ENCODE measurements at places on chromosomes 11 and 22. TPM values are rescaled to one million over a fixed set of nuclear protein-coding genes. Genes with fewer than 3 reads are reported as not detected.

DNA sequence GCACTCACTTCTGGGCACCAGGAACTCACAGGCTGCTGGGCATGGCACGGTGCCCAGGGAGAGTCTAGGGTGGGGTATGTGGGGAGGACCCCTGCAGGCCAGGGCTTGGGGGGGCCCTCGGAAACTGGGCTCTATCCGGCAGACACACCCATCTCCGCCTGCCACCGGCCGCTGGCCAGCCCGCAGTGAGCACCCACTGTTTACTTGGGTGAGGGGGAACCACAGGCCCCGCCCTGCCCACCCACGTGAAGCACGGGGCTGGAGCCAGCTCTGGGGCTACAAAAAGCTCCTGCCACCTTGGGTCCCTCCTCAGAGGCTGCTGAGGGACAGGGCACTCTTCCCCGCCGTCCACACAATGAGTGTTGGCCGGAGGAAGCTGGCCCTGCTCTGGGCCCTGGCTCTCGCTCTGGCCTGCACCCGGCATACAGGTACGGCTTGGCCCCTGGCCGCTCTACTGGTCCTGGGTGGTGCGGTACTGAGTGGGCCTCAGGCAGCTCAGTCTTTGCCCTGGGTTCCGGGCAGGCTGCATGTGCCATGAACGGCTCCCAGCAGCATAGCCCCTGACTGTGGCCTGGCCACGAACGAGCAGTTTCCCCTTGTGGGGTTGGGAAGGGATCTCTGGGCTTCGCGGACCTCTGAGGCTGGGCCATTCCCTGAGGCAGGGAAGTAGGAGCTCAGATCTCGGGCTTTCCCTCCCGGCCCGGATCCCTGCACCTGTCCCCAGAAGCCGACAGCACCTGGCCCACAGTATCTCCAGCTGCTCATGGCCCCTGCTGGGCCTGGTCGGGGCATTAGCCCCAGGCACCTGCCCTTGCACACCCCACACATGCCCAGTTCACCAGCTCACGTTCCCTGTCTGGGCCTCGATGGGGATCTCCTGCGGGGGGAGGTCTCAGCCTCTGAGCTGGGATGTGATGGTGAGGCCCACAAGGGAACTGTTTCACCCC lies at the start of gene MUC5AC:
Gene MUC5AC, plus strand, starts transcription at position 309 of the 947 bp plus-strand sequence. Its CDS starts 47 bp downstream, at position 356.
- DNase-seq: no peak

GRCh38 chr22:48496226-48496845 lies 1331.3 kb downstream of the BRD1 start:
- DNase-seq: no peak

GRCh38 chr11:78192911-78193351 lies 4.2 kb downstream of the USP35 start:
- DNase-seq: no peak

DNA sequence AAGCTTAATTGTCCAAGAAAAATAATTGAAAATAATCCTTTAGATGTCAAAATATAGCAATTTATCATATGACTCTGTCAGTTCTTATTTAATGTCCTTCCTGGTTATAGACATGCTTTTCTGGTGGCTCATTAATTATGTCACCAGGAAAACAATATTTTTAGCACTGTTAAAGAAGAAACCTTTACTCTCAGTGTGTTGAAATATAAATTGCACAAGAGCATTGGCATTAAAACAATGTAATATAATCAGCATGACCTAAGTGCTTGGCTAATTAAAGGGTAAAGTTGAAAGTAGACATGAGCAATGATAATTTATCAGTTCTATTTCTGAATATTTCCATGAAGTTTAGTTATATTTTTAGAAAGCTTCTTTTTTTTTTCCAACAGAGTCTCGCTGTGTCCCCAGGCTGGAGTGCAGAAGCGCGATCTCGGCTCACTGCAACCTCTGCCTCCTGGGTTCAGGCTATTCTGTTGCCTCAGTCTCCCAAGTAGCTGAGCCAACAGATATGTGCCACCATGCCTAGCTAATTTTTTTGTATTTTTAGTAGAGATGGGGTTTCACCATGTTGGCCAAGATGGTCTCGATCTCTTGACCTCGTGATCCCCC lies 232.3 kb downstream of the JRKL start:
- DNase-seq: no peak

- DNase-seq: no peak
These were observed 6.0 kb downstream of the RNF169 start for GRCh38 chr11:74754507-74755252.

GRCh38 chr11:60680455-60681119 lies 18.8 kb upstream of the MS4A8 start:
- no peak for DNase-seq

GRCh38 chr11:57394203-57394965 lies 3.9 kb upstream of the PRG2 start:
- DNase-seq: no peak

DNA sequence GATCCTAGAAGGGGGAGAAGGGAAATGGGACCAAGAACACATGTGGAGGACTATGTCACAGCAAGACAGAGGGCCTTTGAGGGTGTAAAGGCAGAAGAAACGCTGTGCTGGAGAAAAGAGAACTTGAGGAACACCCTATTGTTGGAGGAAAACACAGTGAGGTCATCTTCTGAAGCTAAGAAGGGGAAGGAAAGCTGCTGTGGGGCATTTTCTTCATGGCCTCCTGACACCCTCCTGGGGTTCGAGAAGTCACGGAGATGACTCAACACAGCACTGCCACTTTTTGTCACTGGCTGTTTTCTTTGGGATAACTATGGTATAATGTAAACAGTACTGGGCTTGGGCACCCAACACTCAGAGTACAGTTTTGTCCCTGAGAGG lies 492.6 kb upstream of the CADM1 start:
- DNase-seq: no peak

Gene TST
- total RNA-seq: 6.0 TPM

Gene GPR83
- total RNA-seq: 0.11 TPM

DNA sequence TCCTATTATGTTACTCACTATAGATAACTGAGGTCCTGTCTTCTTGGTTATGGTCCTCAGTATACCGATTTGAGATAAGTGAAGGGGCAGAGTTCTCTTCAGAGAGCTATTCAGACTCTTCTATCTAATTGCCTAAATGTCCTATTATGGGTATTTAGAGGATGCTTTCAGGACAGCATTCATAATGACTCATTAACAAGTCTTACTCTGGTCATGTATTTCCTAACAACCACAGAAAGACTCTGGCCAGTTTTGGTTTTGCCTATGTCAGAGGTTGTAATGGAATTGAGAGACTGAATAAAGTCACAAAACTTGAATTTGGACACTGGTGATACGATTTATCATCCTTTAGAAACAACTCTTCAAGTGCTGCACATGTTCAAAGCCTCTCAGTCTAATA lies 1233.0 kb downstream of the JRKL start:
- no peak for DNase-seq

DNA sequence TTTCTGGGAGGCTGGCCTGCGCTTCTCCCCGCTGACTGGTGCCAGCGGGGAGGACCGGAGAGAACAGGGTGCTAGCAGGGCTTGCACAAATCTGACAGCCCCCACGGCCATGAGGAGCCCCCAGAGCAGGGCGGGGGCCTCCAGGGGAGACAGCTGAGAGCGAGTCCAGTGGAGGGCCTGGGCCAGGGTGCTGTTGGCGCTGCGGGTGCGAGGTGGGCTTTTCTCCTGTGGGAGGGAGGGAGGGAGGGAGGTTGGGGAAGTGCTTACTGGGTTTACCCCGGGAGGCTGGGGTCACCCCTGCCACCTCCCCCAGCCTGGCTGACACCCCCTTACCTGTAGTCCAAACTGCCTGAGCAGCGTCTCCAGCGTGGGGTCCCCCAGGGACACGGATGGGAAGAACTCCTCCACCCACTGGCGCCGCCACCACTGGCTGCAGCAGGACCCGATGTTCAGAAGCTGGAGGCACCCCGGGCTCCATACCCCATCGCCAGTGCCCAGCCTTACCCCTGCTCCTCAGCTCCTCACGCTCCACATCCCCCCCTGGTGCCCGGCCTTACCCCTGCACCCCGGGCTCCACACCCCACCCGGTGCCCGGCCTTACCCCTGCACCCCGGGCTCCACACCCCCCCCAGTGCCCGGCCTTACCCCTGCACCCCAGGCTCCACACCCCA lies 3.9 kb downstream of the LMF2 start:
- DNase-seq: peak; percentile 68

DNA sequence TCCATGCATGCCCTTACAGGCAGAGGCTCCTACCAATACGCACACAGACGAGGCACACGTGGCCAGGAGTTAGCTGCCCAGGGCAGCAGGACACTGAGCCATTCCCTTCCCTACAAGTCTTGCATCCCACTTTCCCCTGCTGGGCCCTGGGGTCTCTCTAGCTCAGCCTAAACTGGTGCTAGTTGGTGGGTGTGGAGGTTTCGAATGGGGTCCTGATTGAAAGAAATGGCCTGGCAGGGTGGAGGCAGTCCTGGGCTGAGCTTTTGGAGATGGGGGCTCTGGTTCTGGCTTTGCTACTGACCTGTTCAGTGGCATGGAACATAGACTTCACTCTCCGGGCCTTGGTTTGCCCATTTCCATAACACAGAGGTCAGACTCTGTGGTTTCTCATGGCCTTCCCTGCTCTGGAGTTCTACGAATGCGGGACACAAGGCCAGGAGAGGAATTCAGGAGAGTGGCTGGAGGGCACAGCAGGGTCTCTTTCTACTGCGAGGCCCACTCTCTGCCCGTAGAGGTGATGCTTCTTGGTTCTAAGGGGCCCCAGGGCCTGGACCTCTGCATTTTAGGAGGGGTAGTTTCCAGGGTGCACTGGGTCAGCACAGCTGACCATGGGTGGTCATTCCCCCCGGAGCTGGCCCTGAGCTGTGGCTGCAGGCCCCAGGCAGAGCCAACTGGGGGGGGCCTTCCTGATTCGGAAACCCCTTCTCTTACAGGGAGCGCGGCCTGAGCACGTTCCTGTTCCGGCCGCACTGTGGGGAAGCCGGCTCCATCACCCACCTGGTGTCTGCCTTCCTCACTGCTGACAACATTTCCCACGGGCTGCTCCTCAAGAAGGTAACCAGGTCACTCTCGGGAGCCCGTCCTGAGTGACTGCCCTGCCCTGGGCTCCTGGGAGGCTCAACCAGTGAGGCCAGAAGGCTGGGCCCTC lies 40.0 kb downstream of the RNF141 start:
- DNase-seq: no peak

Gene APLNR
- not detected for total RNA-seq

DNA sequence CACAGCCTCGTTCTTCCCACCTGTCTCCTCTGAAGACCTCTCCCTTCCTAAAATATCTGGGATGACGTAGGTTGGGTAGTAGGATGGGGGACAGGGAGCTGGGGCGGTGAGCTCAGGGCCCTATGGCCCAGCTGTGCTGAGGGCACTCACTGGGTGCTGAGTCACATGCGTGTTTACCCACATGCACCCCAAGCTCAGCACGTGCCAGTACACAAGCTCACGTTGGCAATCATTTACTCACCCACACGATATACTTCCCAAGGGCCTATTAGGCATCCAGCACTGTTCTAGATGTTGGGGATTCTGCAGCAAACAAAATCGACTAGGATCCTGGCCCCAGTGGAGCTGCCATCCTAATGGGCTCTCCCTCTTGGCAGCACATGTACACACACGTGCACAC lies 28.7 kb downstream of the ARAP1 start:
- DNase-seq: no peak

- no peak for DNase-seq
These were observed 4.3 kb upstream of the TMEM132A start for GRCh38 chr11:60919956-60920355.

GRCh38 chr22:19632668-19633148 lies 81.6 kb upstream of the SEPTIN5 start:
- DNase-seq: no peak

DNA sequence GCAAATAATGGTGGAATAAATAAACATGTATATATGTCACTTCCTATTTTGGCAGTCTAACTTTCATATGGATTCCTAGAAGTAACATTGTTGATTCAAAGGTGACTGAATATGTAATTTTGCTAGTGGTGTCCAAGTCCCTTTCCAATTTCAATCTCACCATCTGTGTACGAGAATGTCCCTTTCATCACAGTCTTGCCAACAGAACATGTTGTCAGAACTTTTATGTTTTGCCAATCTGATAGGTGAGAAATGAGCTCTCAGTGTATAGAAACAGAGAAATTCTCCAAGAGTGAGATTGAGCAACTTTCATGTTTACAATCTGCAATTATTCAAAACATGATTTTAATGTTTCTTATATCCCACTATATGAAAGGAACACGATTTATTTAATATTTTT lies 167.5 kb downstream of the CNTN5 start:
- DNase-seq: no peak

DNA sequence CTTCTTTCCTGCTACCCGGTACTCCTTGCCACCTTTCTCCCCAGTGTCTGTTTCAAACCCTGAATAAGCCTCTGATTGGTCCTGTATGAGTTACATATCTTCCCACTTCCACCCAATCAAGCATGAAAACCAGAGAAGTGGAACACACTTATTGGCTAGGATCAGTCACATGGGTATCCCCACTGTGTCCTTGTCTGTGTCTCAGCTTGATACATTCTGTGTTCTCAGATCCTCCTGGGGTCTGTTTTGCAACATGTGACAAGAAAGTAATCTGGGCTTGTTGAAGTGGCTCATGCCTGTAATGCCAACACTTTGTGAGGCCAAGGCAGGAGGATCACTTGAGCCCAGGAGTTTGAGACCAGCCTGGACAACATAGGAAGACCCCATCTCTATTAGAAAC lies 23.9 kb downstream of the MCHR1 start:
- DNase-seq: peak; percentile 47

- DNase-seq: peak; percentile 88
These were observed 69.4 kb downstream of the OSBP2 start for GRCh38 chr22:30763815-30764673.

GRCh38 chr11:70420496-70420895 lies 22.2 kb downstream of the CTTN start:
- DNase-seq: no peak

Gene SART1
- 23.1 TPM for total RNA-seq

Gene OSM
- not detected for total RNA-seq

DNA sequence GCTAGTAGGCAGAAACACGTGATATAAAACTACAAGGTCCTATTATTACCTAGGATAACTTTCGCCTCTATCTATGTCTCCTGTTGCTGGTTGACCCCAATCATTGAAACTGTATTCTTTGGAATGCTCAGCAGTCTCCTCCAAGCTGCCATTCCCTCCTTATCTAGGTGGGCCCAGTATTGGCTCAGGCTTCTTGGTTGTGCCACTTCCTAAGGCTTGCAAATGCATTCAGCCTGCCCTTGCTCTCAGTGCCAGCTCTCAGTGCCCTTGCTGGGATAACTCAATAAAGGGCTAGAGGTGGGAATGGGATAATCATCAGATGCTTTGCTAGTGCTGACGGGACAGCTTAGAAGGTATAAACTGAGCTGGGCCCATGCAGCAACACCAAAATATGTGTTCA lies 13.6 kb downstream of the CD44 start:
- no peak for DNase-seq

DNA sequence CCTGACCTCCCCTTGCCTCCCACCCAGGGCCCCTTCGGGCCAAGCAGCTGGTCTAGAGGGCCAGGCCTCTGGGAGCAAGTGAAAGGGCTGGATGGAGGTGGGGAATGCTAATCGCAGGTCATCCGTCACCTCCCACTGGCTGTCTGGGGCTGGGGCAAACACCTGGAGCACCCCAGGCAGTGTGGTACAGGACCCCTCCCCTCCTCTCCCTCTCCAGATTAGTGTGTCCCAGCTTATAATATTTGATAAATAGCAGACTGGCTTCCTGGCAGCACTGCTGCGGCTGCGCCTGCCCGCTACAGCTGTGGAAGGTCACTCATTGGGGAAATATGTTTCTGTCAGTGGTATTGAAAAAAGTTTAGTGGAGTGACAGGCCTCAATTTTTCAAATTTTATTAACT lies 90.7 kb upstream of the PHOX2A start:
- DNase-seq: no peak

Measured in Karpas-422 (cell line).